ENCODE measurements at places on chromosomes 4 and X. TPM values are rescaled to one million over a fixed set of nuclear protein-coding genes. Genes with fewer than 3 reads are reported as not detected.

LPAR4 gene
- 0.77 TPM for total RNA-seq

GRCh38 chr4:1166509-1167243 lies 5.7 kb downstream of the SPON2 start:
- no peak for DNase-seq

USP17L5 gene
- total RNA-seq, result not detected

FAM184B gene
- not detected for total RNA-seq

DNA sequence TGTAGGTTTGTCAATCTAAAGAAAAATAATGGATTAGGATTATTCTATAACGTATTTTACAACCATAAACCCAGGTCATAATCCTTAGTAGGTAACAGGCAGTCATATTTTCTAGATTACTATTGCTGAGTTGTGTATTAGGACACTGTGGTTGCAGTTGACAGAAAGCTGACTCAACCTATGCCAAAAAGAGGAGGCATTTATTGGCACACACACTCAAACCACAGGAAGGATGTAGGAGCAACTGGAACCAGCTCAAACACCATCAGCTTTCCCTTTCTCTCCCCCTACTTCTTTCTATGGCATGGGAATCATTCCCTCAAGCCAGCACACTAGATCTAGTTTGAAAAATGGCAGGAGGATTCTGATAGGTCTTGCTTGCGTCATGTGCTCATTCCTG lies 136.4 kb upstream of the FAM9C start:
- no peak for DNase-seq

GRCh38 chr4:42331040-42331439 lies 66.2 kb upstream of the SHISA3 start:
- no peak for DNase-seq

FRMPD4 gene
- 1.3 TPM for total RNA-seq

DNA sequence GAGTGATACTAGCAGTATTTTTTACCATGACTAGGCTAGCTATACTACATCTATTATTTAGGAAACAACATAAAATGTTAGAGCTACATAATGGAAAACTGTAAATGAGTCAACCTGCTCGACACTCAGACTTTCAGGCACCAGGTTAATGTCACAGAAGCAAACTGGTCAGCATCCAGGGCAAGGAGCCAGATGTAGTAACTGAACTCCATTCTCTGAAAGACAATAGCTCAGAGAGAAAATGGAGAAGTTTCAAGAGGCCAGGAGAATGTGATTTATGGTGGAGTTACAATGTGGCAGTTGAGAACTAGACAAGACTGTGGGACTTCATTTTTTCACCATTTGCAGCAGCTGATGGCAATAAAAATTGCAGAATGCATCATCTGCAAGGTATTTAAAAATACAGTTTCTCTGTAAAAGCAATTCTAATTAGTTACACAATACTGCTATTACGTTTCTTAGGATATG lies 342.7 kb upstream of the PABPC4L start:
- peak; percentile 26 for DNase-seq

HOPX gene
- total RNA-seq, result 1.2 TPM

- no peak for DNase-seq
Measured at GRCh38 chr4:24126776-24127175, 236.9 kb upstream of the PPARGC1A start.

- no peak for DNase-seq
Measured at GRCh38 chr4:85824166-85824945, 349.4 kb downstream of the ARHGAP24 start.

- DNase-seq, result no peak
Measured at GRCh38 chrX:44042116-44042515, 68.9 kb upstream of the NDP start.

COL25A1 gene
- 3.9 TPM for total RNA-seq

- DNase-seq, result no peak
Measured at GRCh38 chrX:30904632-30905031, 15.6 kb upstream of the TAB3 start.

DNA sequence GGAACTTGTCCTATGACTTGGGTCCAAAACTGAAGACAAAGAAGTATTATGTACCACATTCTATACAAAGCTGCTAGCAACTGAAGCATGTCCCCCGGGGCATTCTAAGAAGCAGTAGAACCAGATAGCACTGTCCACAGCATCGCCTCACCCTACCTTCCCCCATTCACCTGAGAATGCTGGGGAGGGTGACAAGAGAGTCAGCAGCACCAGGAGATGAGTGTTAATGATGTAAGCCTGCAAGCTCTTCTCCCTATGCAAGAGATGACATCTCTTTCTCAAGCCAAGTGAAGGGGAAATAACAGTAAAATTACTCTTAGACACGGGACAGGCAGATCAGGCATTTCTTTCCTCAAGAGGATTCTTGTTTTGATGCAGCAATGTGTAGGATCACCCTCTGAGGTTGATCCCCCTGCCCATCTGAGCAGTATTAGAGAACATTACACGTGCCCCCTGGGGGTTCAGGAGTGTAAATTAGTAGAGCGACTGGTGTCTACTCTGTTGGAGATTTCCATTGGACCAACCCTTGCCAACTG lies 13.9 kb upstream of the TLR1 start:
- DNase-seq, result no peak

GRCh38 chr4:77006753-77007353 lies 57.3 kb downstream of the SEPTIN11 start:
- DNase-seq, result peak; percentile 72

- peak; percentile 3 for DNase-seq
Measured at GRCh38 chr4:57303012-57303751, 193.0 kb upstream of the IGFBP7 start.

DNA sequence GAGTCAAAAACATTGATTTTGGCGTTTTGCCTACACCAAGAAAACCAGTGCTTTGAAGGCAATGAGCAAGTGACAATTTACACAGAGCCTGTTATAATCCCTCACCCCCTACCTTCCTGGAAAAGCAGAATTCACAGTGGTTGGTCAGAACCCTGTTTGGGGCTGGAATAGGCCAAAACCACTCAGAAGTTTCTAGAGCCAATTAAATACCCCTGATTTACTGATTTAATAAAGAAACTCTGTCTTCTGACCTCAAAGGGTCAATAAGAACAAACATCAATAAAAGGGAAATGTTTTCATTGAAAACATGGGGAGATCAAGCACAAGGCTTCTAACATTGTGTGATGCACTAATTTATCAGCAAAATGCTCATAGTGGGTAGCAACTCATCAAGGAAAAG lies 116.3 kb downstream of the UNC5C start:
- DNase-seq, result no peak

MAGEB10 gene
- not detected for total RNA-seq

DNA sequence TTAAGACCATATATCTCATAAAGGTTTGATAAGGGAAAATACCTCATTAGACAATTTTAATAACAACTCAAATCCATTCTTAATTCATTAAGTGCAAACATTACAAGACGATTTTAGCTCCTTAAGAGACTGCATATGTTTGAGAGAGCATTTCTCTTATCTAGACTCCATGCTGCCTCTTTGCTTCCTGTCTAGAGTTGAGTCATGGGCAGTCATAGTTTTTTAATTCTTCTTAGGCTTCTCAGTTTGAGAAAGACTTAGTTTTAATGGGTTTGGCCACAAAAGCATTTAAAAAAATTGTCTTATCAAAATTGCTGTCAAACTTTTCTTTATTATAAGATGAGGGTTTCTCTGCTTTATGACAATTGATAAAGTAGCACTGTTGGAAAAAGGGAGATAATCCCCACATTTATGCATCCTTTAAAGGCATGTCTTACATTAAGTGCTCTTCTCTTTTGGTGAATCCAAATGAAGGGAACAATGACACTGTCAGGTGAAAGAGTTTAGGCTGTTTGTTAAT lies 713.4 kb downstream of the PCDH18 start:
- no peak for DNase-seq

ARMCX2 gene
- total RNA-seq, result 92.3 TPM

S100G gene
- not detected for total RNA-seq

DNA sequence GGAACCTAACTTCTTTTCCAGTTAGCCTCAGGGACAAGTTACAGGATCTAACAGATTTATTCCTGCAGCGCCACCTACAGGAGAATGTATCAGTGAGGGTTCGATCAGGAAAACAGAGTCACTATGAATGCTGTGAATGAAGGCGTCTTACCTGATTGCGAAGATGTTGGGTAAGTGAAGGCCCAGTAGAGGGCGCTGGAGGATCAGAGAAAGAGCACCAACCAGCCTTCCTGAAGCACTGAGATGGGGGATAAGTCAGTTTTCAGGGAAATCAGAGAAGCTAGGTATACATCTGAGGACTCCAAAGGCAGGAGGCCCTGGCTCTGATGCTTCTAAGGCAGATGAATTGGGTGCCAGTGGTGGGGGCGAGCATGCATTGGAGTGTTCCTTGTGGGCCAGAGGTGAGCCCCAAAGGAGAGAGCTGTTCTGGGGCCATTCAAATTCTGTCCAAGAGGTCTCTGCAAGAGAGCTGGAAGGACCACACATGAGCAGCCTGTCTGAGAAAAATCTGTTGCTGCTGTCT lies 169.9 kb upstream of the AADAT start:
- peak; percentile 97 for DNase-seq

HHIP gene
- total RNA-seq, result not detected

Data from cardiac muscle cell (in vitro differentiated cells and primary cell).